ENCODE measurements at places on chromosomes 13 and 19.

DNA sequence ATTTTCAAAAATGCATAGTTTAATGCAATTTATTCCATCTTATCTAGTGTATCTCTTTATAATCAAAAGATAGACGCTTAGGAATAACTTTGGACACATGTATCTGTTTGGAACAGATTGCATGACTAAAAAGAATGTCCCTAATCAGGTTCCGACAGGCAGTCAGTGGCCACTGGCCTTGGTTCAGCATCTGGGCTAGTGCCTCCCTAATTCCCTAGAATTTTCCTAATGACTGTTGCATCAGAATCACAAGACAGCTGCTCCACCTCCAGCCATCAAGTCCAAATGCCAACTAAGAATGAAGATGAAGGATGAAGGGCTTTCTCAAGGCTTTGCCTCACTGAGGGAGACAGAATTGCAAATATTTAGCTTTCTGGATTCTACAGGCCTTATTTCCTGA, 173.8 kb downstream of the EFNB2 start:
- DNase-seq, result no peak

DNA sequence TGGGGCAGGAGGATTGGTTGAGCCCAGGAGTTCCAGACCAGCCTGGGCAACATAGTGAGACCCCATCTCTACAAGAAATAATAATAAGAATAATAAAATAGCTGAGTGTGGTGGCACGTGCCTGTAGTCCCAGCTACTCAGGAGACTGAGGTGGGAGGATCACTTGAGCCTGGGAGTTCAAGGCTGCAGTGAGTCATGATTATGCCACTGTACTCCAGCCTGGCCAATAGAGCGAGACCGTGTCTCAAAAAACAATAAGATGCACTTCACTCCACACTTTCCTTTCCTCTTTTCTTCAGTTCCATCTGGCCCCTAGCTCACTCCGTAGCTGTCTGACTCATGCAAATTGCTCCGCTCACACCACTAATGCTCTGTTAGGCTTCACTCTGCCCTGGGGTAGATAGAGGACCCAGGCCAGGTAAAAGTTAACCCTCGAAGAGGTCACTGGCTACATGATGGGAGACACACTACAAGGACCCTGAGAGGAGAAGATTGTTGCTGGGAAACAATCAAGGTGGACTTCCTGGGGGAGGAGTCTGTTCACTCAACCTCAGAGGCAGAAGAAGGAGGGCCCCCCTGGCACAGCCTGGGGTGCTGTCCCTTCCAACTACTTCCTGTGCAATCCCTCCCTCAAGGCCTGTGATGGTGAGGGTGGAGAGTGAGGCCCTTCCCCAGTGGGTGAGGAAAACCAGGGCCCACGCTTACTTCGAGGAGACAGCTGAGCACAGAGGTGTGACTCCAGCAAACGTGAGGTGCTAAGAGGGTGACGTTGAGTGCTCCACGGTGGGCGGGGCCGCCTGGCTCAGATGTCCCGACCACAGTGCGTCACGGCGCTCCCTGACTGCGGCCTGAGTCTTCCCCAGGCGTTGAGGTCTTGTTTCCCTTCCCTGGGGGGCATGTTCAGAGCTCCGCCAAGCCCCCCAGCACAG, 8.8 kb upstream of the TNFSF9 start:
- no peak for DNase-seq

- DNase-seq, result no peak
These were observed 270.4 kb downstream of the DCT start for GRCh38 chr13:94209117-94209516.

GRCh38 chr13:97234236-97234635, 12.1 kb downstream of the MBNL2 start:
- no peak for DNase-seq

DNA sequence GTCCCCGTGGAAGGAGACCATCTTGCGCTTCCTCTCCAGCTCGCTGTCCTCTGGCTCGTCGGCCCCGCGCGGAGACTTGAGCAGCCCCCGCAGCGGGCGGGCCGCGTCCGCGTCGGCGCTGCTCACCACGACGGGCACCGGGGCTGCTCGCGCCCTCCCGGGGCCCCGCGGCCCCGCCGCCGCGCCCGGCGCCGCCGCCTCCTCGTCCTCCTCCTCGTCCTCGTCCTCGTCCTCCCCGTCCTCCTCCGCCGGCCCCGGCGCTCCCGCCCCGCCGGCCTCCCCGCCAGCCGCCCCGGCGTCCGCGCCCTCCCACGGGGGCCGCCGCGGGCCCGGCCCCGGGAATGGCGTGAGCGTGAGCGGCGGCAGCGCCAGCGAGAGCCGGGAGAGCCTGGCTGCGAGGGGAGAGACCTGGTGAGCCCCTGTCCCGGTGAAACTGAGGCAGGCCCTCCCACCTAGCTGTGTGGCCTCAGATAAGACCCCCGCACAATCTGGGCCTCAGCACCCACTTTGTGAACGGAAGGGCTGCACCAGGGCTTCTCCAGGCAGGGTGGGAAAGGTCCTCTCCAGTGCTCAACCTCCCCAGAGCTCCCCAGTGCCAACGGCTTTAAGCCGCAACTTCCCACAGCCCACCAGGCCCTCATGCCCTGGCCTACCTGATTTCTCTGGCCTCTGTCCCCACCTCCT, 17.8 kb downstream of the LMTK3 start:
- DNase-seq, result no peak

DNA sequence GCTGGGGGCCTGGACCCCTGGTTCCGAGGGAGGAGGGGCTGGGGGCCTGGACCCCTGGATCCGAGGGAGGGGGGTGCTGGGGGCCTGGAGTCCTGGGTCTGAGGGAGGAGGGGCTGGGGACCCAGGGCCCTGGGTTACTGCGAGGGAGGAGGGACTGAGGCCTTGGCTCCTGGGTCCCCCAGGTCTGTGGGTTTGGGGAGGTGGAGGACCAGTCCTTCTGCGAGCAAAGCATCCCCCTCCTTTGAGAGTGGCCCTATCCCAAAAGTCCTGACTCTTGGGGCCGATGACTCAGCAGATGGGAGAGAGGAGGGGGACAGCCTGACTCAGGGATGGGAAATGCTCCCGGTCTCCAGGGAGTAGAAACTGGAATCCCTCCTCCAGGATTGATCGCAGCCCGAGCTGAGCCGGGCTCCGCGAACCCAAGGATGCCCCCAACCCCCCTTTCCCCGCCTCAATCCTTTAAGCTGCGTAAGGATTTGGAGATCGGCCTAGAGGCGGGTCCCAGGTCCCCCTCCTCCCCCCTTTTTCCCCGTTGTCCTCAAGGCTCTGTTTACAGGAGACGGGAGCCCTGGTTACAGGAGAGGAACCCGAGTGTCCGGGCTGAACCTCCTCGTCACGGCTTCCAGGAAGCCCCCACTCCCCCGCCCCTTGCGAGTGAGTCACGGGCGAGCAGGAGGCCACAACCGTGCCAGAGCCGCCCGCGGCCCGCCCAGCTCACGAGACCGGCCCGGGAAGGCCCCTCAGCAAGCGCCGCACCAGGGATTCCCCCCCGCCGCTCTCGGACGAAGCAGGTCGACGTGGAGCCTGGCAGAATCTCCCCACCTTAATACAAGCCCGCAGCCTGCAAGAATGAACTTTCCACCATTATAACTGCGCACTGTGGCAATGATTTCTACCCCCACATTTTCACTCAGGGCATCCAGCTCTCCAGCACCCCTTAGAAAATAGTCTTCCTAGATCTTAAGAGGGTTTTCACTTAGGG, 3.0 kb upstream of the ZFP36 start:
- DNase-seq, result no peak

GRCh38 chr13:89784161-89784809, 1563.2 kb upstream of the MIR17HG start:
- no peak for DNase-seq

DNA sequence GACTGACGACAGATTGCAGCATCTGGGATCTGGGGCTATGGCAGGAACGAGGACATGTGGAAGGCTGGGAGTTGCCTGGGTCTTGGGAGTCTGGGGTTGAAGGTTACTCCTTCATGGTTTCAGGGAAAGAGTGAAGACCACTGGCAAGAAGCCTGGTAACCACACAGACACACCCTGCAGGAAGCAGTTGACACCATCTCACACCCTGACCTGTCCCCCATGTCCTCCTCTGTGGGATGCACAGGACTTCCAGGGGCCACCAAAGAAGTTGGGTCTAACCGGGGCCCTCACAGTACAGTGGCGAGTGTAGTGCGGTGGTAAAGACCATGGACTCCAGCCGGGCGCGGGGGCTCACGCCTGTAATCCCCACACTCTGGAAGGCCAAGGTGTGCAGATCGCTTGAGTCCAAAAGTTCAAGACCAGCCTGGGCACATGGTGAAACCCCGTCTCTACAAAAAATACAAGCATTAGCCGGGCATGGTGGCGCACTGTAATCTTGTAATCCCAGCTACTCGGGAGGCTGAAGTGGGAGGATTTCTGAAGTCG, 10.6 kb upstream of the FFAR2 start:
- no peak for DNase-seq

GRCh38 chr13:114118511-114119123, 13.8 kb downstream of the RASA3 start:
- DNase-seq, result no peak

DNA sequence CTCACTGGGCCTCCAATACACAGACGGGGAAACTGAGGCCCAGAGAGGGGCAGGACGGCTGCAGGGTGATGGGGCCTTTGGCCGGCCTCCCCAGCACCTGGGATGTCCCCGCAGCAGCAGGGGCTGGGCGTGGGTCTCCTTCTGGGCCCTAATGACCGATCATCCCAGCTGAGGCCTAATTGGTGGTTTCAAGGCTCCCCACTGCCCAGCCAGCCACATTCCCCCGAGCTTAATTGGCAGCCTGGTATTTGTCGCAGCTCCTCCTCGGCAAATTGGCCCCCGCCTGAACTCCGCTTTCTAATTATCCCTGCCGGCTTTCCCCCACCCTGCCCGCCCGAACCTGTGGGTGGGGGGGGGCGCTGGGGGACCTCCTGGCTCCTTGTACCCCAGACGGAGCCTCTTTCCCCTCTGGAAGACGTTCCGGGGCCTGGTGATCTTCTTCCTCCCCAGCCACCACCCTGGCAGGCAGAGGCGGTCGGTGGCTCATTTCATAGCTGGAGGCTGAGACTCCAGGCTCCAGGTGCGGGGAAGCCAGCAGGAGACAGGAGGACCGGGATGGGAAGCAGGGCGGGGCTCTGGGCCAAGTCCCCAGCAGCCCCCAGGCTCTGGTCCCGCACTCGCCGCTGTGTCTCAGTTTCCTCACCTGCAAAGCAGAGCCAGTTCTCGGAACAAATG, 27.2 kb upstream of the WDR18 start:
- DNase-seq, result no peak

- no peak for DNase-seq
These were observed 19.2 kb upstream of the LPAR6 start for GRCh38 chr13:48431987-48432615.

DNA sequence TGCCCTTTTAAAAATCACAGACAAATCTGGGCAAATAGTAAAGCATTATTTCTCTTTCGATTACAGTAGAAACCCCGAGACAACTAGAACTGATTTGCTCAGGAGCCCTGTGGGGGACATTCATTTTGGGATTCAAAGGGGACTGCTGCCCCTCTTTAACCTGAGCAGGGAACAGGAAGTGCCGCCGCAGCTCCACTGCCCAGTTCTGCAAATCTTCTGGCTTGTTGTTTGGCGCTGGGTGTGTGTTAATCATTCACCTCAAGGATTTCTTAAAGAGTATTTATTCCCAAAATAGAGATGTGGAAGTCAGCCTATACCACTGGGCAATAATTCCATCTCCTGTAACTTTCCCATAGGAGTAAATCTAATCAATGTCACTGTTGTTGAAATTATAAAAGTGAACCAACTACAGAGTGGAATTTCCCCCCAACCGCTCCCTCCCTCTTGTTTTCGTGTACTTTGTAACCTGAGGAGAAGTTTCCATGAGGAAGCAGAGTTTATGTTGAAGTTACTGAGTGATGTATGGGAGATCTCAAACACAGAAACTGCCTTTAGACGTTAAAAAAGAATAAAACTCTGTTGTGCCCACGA, 515.8 kb downstream of the KLF12 start:
- no peak for DNase-seq

Measured in vagina (tissue), 2 donors.